ENCODE measurements at places on chromosomes 1 and 21.

GRCh38 chr1:182357913-182358312, 33.7 kb downstream of the GLUL start:
- DNase-seq = no peak

DNA sequence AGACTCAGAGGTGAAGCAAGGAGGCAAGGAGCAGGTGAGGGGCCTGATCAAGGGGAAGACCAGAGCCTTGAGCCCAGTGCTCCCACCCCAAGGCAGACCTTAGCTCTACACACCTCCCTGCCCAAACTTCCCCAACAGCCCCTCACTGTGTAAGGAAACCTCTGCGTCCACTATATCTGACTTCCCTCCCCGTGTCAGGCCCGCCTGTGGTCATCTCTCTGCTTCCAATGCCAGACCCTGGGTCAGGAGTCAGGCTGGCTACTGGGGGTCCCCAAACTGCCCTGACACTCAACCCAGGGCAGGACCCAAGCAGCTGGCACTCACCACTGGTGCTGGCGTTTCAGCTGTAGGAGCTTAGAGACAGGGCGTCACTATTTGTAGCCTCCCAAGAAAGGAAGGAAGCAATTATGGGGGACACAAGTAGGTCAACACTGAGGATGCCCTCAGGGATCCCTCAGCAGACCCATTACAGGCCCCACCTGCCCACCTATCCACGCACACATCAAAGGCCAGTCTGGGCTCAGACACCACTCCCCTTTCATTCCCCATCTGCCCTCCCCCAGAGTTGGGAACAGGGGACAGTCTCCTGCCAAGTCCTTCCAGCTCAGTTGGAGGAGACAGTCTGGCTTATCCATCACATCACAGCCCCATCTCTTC, 811 bp upstream of the S100A3 start:
- no peak for DNase-seq

DNA sequence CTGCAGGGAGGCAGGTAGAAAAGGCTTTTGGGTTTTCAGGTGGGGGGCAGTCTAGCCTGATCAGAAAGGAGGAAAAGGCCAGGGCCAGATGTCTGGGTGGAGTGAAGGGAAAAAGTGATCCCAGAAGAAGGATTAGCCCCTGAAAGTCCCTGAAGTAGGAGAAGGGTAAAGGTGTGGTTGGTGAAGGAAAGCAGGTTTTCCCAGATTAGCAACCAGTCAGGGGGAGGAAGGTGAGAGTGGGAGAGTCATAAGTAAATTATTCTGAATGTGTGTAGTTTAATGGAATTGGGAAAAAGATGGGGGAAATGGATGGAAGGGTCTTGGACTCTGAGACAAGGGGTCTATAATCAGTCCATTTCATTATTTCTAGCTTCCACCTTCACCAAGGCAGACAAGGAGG, 647 bp upstream of the SPRR1A start:
- DNase-seq = no peak

- DNase-seq = no peak
These were observed 1.7 kb downstream of the ACTRT2 start for GRCh38 chr1:3022976-3023375.

DNA sequence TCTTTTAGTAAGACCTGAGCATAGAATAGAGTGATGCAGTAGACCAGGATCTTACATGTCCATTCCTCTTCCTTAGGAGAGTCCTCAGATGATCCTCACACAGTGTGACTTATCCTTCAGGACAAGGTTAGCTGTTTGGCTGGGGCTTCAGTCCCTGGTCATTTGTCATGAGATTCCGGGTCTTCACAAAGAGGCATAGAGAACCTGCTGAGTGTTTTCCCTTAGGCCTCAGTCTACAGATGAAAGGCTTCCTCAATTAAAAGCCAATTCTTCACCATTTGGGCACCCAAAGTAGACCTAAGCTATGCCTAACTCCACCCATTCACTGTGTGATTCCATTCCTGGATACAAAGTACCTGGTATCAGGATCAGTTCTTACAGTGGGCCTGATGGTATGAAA, 329.8 kb upstream of the RUNX1 start:
- no peak for DNase-seq

DNA sequence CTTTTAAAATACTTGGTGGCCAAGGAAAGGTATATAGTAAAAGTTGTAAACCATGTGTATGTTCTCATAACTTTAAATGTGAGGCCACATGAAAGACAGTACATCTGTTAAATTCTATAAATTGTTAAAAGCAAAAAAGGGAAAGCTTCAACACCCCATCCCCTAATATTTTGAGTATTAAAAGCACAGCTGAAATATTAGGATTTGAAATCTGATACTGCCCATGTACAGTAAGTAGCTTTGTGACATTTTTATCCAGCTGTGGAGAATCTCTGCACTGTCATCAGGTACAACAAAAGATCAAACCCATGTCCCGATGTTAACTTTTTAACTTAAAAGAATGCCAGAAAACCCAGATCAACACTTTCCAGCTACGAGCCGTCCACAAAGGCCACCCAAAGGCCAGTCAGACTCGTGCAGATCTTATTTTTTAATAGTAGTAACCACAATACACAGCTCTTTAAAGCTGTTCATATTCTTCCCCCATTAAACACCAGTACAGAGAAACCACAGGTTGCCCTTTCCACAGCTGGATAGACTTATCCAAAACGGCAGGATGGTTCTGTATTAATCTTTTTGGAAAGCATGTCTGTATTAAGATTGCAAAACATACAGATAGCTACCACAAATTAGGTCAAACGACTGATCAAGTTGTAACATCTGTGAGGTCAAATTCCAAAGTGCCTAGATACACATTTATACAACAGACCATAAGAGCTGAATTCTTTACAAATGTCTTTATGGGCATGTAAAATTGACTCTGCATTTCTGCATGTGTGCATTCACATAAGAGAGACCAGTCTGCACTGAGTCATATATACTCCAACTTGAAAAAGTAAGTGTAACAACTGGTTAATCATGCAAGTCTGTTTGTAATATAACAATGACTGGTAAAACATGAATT, 5.2 kb downstream of the IRF2BP2 start:
- no peak for DNase-seq

- DNase-seq = no peak
These were observed 241.6 kb upstream of the C1orf105 start for GRCh38 chr1:172178886-172179285.

DNA sequence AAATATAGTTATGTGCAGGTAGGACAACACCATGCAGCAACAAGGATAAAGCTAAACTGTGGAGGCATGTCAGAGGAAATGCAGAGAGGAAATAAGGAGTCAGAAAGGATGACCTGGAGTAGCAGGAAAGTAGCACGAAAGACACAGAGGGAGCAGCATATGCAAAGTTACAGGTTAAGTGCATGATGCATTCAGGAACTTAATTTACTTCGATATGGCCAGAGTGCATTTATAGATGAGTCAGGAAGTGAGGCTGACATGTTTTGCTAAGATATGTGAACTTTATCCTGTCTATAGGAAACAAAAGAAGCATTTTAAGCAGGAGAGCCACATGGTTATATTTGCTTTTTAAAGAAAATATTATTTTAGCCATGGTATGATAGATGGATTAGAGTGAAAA, 15.4 kb upstream of the MUTYH start:
- DNase-seq = no peak
